SIG-M5 (cell line): ENCODE measurements at places on chromosomes 3 and 15.

- no peak for DNase-seq
These were observed 62.4 kb downstream of the PBRM1 start for GRCh38 chr3:52623234-52623792.

- DNase-seq: no peak
These were observed 7.4 kb downstream of the GOLM2 start for GRCh38 chr15:44295750-44296431.

- no peak for DNase-seq
These were observed 211.0 kb upstream of the TTC14 start for GRCh38 chr3:180391001-180391400.

DNA sequence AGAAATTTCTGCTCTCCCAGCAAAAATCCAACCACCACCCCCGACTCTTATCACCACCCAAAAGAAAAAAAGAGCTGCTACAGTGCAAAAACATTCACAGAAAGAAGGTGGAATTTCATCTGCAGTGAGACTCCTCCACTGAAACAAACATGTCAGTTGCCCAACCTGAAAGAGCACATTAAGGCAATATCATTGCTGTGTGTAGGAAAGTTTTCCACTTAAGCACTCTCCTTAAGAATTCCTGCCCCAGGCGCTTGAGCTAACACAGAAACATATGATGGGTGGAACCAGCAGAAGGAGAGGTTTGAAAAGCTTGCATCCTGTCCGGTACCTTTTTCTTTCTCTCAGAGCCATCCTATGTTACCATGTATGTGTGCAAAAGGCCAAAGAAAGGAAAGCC lies 200.8 kb upstream of the GADL1 start:
- no peak for DNase-seq

- no peak for DNase-seq
These were observed 50.1 kb downstream of the GPR176 start for GRCh38 chr15:39869858-39870515.

DNA sequence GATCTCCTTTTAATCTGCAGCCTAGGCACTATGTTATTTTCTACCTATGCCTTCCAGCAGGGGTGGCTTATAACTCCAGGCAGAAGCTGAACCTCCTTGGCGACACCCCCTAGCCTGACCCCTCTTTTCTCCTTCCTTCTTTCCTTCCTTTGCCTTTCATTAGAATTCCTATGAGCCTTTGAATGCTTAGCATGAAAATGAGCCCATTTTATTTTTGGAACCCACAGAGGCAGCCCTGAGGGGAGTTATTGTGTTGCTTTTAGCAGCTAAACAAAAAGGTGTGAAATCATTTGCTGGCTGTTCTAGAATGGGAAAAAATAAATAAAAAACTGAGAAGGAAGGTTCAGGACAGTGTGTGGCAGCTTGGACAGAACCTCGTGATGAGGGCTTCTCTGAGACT lies 164.6 kb upstream of the ICE2 start:
- DNase-seq: no peak

GRCh38 chr3:72520690-72521308 lies 327.4 kb downstream of the SHQ1 start:
- DNase-seq: no peak

GRCh38 chr3:71611099-71611498 lies 27.6 kb upstream of the FOXP1 start:
- DNase-seq: no peak

GRCh38 chr3:194875581-194876402 lies 190.1 kb downstream of the FAM43A start:
- DNase-seq: no peak

GRCh38 chr3:143216709-143217182 lies 97.2 kb downstream of the CHST2 start:
- DNase-seq: no peak

DNA sequence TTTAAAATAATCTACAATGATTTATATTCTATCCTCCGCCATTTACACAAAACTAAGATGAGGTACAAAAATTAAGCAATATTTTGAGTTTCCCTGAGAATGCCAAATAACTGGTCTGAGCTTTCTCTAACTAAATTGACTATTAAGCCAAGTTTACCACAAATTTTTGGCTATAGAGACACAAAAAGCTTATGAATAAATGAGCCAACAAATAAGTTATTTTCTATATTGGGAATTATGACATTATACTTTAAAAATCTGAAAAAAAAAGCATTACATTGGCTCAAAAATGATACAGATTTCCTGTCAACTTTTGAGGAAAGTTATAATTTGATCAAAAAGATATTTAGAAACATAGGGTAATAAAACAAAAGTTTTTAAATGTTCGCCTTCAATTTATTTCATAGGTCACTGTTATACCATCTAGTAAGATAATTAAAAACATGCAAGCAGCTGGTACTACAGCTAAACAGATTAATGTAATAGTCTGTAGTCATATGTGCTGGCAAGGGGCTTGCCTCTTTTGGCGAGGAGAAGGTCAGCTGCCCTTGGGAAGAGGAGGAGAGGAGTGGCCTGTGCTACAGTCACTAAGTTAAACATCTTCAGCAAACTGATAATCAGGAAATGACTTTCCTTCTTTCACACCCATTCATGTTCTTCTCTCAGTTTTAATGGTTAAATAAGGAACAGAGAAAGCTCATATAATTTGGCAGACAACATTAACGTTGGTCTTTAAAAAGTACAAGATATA lies 318.5 kb downstream of the TBC1D5 start:
- DNase-seq: no peak

DNA sequence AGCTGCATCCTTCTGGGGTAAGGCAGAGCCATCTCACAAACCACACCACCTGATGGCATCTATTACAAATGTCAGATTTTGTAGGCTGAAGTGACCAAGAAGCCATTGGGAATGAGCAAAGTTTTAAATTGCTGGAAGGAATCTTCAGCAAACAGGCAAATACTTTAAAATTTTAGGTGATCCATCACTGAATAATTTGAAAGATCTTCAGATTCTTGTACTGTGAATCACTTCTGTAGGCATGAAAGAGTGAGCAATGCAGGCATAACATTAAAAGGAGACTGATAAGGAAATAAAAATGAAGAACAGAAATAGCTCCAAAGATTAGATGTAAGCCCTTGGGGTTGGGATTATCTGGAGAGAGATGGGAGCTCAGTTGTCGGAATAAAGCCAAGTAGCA lies 36.0 kb upstream of the ALDH1L1 start:
- no peak for DNase-seq

DNA sequence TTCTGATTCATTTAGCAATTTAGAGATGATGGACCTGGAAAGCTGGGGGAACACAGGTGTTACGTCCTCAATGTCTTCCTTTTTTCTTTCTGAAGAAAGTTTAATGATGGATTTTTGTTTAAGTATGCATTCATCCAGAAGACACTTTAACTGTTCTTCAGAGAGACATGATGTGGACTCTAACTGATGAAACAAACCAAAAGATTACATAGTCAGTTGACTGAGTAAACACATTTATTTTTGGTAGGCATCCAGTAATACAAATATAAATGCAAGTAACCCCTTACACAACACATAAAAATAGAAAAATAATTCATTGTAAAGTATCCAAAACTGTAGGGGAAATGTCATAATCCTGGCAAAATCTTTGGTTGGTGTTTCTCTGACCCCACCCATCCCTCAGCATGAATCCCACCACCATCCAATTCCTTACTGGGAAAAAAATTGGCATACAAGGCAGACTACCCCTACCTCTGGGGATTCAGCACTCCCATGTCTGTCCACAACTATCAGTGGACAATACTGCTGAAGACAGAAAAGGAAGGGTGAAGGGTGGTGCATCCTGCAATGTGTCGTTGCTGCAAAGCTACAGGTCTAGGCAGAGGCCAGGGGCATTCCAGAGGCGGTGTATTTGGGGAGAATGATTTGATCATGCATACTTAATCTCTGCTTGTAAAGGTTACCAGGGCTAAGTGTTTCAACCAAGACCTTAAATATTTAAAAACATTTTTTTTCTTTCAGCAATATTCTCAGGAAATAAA lies 37.4 kb downstream of the THBS1 start:
- DNase-seq: no peak

DNA sequence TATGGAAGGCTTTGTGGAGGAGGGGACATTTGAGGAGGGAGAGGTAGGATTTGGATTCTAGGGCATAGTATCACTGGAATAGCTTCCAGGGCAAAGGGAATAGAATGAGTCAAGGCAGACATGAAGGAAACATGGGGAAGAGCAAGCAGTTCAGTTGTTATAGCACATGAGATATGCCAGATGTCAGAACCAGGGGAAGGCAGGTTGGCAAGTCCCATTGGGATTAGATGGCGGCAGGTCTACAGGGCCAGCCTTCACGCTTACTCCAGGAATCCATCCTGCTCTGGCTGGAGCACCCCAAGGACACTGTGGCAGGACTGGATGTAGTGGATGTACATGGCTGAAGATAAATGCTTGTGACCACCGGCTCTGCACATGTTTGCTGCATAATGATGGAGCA lies 120.4 kb upstream of the ST8SIA2 start:
- no peak for DNase-seq

- no peak for DNase-seq
These were observed 87.2 kb upstream of the TBL1XR1 start for GRCh38 chr3:177284383-177284881.

- no peak for DNase-seq
These were observed 98.7 kb downstream of the CCNL1 start for GRCh38 chr3:157061265-157061664.

DNA sequence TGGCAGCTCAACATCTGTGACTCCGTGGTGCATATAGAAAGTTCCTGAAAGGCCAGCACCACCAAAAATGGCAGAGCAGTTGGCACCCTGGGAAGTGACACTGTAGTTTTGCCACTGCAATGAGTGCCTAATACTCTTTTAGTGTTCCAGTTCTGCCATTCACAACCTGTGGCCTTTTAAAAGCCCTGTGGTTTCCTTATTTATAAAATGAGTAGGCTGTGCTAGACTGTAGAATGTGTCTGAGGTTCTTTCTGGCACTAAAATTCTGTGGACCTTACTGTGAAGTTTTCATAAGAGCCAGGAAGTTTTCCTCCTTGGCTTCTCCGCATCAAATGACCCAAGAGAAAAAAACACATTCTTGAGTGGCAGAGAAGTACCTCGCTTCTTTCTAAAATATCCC lies 74.1 kb downstream of the MME start:
- no peak for DNase-seq

- DNase-seq: no peak
These were observed 105.9 kb upstream of the ARHGEF26 start for GRCh38 chr3:154015307-154015706.

- DNase-seq: no peak
These were observed 182.6 kb upstream of the ROPN1 start for GRCh38 chr3:124174476-124174875.

DNA sequence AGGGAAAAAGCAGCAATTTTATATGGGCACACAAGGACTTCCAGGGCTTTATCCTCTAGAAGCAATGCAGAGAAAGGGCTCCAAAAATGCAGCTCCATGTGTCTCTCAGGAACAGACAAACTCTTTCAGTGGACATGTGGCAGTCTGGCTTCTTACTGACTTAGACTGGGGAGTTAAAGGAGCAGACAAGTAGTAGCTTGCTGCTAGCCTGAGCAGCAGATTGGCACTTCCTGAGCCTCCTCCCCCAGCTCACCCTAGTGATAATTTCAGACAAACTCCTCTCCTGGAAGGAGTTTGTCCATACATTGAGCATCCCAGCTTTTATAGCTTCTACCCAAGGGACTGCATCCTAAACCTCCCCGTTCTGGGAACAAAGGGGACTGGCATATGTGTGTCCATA lies 101.7 kb upstream of the MANF start:
- no peak for DNase-seq

- DNase-seq: no peak
These were observed 132.2 kb downstream of the TMCO5A start for GRCh38 chr15:38066612-38067011.

DNA sequence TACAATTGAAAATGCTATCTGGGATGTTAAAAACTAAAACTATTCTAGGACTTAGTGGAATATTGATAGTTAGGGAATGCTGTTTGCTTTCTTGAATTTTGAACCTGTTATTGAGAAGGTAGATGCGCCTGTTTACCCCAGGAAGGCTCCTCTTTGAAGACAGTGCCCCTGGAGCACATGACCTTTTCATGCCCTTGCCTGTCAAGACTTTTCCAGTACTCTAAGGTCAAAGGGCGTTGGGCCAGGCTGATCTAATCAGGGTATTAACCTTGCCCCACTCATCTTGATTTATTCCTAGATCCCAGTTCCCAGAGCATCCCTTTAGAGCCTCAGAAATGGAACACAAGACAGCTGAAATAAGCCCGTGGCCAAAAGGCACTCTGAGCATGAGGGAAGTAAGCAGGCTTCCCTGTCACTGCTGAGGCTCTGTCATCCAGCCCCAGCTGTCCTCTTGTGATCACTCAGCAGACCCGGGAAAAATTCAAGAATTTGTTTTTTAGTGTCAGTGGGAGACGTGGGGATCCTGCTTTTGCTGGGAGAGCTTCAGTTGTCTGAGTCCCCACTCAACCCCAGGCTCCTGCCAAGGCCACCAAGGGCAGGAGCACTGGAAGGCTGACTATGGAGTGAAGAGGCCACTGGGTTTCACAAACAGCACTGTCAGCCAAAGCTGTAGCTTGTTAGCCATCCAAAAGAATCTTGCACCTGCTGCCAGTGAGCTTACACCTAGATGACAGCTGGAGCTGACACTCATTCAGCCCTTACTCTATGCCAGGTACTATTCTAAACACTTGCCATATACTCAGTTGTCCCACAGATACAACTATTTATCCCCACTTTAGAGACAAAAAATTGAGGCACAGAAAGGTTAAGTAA lies 169.0 kb downstream of the PGPEP1L start:
- DNase-seq: no peak

DNA sequence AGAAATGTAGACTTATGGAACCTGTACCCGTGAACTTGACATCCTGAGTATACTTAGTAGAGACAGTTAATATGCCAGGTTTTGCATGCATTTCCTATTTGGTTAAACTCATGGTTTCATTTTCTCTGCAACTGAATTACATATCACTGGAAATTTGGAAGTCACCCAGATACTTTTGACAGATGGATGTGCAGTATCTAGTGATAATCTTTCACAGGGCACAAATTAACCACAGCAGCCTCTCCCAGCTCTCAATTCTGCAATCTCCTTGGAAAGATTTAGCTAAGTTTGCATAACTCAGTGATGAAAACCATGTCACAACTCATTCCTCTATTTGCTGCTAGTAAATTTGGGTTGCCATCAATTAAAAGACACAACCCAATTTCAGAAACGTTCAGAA lies 162.3 kb upstream of the TPM1 start:
- DNase-seq: no peak

- DNase-seq: no peak
These were observed 1.8 kb downstream of the GASK1A start for GRCh38 chr3:42980909-42981308.

GRCh38 chr3:170734043-170734734 lies 135.8 kb downstream of the RPL22L1 start:
- no peak for DNase-seq

DNA sequence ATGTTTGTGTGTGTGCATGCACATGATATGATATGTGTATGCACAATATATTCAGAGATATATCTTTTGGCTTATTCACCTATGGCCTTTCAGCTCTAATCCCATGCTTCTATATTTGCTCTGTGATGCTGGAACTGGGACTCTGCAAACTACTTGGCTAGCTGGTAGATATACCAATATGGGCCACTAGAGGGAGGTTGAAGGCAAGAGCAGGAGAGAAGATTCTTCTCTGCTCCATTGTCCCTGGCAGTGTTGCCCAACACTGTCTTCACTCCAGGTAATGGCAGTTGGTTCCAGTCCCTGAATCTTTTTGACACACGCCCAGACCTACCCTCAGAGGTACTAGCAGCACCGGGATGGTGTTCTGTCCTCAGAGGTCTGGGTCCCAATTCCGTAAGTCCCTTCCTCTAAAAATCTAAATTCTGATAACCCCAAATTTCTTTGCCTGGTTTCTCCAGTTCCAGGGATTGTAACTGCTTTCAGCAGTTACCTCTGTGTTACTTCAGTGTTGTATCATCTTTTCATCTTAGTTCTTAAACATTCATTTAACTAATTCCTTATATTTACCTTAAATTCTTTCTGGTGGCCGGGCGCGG lies 44.7 kb downstream of the GTPBP8 start:
- DNase-seq: peak; percentile 19
